Activated T-cell treated with anti-CD3 and anti-CD28 coated beads, Interleukin-2, amount 50 U/mL, for 24 hours (primary cell): ENCODE measurements at places on chromosomes 12 and 14.

GRCh38 chr12:64791036-64791435 lies 31.8 kb upstream of the GNS start:
- DNase-seq = no peak

GRCh38 chr12:63862187-63862968 lies 17.9 kb downstream of the SRGAP1 start:
- no peak for DNase-seq

DNA sequence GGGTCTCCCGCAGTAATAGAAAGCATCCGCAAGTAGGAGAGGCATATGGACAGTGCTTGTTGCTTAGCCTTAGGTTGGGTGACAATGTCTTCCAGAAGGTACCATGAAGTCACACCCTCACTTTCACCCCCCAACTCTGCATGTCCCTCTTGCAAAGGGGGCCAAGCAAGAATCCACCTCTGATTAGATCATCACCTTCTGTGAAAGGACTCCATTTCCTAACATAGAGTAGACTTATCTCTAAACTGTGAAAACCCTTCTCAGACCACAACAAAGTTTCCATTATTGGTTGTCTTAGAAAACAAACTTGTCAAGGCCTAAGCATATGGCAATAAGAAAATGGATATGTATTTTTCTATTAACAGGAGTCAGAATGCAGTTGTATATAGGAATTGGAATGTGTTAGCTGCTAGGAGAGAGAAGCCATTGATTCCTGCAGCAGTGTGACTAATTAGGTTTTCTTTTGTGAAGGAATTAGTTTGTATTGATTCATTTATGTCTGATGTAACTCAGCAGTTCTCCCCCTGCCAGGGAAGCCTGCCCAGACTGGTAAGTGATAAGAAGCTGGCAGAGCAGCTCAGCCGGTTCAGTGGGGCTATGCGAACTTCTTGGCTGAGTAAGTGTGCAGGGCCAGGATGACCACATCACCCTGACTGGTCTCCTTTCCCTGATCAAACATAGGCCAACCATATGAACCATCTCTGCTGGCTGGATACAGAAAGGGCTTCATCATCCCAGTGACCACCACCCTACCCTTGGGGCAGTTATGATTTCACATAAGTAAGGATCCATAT lies 107.3 kb upstream of the CCDC196 start:
- DNase-seq = no peak

DNA sequence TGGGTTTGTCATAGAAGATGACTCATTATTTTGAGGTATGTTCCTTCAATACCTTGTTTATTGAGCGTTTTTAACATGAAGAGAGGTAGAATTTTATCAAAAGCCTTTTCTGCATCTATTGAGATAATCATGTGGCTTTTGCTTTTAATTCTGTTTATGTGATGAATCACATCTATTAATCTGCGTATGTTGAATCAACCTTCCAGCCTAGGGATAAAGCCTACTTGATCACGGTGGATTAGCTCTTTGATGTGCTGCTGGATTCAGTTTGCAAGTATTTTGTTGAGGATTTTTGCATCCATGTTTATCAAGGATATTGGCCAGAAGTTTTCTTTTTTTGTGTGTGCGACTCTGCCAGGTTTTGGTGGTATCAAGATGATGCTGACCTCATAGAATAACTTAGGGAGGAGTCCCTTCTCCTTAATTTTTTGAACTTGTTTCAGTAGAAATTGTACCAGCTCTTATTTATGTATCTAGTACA lies 602.6 kb downstream of the SNAPC1 start:
- no peak for DNase-seq

- no peak for DNase-seq
Measured at GRCh38 chr12:132125736-132126135, 18.4 kb downstream of the DDX51 start.

DNA sequence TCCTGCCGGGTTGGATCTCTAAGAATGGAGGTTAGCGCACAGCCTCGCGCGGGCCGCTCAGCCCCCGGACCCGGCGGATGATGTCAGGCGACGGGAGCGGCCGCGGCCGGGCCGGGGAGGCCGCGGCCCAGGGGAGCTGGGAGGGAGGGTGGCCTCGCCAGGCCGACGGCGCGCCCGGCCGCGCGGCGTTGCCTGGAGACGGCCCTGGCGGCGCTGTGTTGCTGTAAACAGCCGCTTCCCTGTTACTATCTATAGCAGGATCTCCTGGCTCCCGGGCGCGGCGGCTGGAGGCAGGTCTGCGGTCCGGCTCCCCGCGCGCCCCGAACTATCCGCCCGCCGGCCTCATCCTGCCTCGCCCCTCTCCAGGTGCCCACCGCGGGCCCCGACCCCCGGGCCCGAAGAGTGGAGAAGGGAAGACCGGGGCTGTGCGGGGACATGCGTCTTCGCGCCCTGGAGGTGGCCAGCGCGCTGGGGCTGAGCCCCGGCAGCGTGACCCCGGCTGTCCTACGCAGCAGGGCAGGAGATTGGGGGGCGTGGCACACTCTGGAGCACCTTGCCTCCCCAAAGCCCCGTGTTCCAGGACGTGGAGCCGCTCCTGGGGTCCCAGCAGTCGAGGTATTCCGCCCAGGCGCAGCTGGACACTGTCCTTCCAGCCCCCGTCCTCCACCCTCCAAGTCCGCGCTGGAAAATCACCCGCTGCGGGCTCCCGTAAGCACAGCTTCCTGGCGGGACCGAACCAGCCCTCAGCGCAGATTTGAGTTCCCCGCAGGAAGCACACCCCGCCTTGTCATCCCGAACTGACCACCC lies 1.4 kb upstream of the FOS start:
- peak; percentile 58 for DNase-seq

GRCh38 chr14:67978749-67979148 lies 159.2 kb downstream of the RAD51B start:
- no peak for DNase-seq

GRCh38 chr14:65370801-65371248 lies 41.7 kb upstream of the FUT8 start:
- DNase-seq = no peak

GRCh38 chr14:68977718-68978171 lies 1.4 kb downstream of the ACTN1 start:
- peak; percentile 66 for DNase-seq

DNA sequence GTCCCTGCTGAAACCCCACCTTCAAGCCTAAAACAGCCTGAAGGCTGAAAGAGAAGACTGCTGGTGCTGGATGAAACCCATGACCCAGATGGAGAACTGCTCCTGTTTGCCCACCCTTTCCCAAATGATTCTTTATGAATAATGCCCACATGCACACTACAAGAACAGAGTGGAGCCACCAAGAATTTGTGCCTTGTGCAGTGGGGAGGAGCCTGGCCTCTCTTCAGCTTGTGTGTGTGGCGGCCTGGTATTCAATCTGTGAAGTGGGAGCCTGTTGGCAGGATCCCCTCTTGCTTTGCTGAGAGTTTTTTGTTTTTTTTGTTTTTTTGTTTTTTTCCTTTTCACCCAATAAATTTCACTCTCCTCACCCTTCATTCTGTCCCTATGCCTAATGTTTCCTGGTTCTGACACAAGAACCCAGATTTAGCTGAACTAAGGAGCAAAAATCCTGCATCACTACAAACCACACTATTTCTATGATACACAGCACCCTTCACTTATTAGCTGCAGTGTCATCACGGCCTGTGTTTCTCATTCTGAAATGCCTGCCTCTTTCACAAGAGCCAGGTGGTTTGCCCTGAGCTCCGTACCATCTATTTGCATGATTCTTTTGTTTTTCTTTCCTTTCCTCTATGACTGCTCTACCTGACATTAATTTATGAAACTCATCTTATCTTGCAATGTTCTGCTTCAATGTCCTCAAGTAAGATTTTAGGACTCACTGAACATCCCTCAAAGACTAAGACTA lies 585.5 kb upstream of the ATXN7L3B start:
- DNase-seq = no peak

DNA sequence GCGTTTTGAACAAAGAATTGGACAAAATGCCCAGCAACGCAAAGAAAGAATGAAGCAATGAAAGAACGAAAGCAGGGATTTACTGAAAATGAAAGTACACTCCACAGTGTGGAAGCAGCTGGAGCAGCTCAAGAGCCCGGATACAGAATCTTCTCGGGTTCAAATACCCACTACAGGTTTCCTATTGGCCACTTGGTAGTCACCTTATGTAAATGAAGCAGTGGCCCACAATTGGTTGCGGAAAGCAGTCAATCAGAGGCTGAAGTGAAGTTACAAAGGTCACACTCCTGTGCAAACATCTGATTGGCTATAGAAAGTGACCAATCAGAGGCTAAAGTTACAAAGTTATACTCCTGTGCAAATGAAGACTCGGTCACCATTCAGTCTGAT lies 15.0 kb upstream of the PPP1R13B start:
- DNase-seq = no peak

DNA sequence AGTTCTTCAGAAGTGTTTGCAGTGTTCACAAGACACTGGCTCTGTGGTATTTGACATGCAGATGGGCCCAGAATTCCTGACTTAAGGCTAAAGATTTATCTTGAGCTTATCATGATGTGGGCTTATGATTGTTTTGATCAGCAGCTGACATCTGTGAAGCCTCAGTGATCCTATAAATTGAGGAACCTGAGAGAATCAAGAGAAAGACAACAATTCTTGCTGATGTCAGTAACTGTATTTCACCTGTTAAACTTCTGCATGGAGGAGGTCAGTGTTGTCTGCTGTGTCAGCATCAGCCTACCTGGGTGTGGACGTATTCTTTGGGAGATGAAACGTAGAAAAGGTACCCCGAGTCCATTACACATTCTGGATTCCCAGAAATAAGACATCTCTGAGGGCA lies 33.3 kb downstream of the TRAF3 start:
- DNase-seq = no peak

GRCh38 chr12:24198936-24199671 lies 249.6 kb upstream of the SOX5 start:
- DNase-seq = no peak

DNA sequence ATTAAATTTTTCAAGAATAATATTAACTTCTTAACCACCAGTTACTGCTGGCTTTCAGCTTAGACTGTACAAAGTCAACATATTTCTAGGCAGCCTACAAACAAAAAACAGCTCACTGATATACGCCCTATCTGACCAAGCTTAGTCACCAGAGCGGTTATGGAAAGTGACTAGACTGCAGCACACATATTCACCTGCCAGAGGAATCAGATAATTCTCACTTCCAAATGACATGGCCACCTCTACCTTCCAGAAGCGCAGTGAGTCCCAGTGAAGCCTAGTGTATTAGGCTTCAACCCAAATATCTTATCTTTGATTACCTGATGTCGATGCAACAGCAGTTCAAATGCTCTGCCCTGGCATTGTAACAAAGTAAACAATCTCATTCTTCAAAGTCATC lies 8.5 kb downstream of the STXBP6 start:
- DNase-seq = no peak

DNA sequence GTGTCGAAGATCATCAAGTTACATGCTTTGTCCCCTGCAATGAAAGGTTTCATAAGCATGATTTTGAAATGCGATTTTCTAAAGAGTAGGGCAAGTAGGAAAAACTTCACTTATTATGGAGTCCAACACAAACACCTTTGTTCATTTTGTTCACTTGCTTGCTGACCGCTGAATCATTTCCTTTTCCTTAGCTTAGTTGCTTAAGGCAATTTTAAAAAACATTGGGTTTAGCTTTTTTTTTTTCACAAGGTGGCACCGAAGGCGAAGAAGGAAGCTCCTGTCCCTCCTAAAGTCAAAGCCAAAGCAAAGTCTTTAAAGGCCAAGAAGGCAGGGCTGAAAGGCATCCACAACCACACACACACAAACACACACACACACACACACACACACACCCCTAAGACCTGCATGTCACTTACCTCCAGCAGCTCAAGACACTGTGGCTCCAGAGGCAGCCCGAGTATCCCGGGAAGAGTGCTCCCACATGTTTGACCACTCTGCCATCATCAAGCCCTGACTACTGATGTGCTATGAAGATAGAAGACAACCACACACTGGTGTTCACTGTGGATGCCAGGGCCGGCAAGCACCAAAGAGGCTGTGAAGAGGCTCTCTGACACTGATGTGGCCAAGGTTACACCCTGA lies 11.4 kb downstream of the MANSC1 start:
- no peak for DNase-seq

GRCh38 chr12:54160089-54160488 lies 28.7 kb downstream of the SMUG1 start:
- DNase-seq = no peak
